ENCODE measurements at places on chromosomes 5 and 9.
A peak's percentile ranks its signal among the peaks of the same experiment; 100 is the strongest.

- DNase-seq, result no peak
Observed at GRCh38 chr5:137040641-137041340, 458.3 kb downstream of the SPOCK1 start.

DNA sequence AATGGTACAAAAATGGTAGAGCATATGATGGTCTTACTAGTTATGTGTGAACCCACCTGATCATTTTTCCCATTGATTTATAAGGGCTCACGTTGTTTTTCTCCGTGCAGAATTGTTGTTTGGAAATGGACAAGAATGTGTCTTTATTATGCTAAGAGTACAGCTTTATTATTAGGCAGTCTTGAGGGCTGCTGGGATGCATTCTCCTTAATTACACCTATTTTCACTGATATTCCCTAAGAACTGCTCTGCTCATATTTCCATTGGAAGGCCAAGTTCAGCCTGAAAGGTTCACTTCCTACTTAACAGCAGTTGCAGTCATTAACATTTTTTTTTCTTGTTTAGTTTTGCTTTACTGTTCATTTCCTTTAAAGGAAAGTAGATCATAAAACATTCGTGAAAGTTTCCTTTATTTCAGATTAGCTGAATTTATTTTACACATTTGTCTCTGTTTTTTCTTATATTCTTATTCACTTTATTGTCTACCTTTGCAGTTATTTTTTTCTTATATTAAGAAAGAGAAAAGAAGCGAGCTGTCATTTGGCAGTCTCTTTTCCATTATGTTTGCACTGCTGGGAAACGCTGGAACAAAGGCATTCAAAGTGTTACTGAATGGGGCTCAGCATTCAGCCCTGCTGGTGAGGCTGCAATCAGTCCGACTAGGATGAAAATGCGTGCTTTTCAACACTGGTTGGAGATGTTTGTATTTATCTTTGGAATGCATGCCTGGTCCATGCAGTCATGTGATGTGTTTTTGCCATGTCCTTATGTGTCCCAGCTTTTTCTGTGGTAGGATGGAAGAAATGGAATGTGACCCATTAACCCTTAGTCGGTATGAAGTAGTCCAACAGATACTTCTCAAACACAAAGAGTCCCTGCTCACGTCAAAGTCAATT is 602.7 kb upstream of the ZNF608 start:
- DNase-seq, result peak; percentile 10

DNA sequence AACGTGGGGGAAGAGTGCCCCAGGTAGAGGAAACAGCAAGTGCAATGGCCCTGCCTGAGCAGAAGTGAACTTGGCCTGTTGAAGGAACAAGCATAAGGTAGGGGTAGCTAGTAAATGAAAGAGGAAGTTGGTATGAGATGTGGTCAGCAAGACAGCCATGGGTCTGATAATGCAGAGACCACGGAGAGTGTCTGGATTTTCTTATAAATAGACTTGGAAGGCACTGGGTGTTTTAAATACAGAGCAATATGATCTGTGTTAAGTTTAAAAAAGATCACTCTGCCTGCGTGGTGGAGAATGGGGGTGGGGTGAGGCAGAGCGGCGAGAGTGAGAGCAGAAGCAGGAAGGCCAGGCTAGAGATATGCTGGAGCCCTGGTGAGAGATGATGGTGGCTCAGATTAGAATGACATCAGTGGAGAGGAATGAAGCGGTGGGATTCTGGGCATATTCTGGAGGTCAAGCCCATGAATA is 4.2 kb downstream of the ADAM19 start:
- DNase-seq, result no peak

GRCh38 chr9:111952559-111952958 is 55.9 kb downstream of the UGCG start:
- no peak for DNase-seq

DNA sequence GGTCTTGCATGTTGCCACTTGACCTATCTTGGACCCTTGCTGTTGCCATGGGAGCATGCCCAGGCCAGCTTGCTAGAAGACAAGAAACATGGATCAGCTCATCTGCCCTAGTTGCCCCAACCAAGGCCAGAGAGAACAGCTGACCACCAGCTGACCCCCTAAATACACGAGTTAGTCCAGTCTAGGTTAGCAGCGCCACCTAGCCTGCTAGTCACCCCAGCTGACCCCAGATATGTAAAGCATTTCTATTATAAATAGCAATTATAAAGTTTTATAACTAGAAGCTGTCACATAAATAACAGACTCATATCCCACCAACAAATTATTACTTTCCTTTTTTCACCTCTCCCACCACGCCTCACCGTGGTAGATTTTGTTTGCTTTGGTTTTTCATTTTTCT is 387.8 kb downstream of the RASEF start:
- DNase-seq, result no peak
